ENCODE measurements at places on chromosomes 6 and 20.

GRCh38 chr6:32173051-32173727 is 2.7 kb downstream of the AGPAT1 start:
- no peak for DNase-seq

DNA sequence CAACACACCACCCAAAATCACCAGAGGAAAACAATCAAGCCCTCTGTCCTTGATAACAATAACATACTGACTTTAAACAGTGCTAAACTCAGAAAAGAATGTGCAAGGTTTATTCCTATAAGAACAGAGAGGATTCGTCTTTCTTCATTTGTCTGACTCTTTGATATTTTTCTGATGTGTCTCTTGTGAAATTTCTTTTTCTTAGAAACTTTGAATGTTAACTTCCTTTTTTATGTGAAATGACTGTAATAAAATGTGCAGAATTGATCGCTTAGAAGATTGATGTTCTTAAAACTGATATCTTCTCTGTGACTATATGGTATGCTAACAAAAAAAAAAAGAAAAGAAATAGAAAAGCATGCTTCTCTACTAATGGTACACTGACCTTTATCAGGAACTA is 947.4 kb upstream of the CITED2 start:
- DNase-seq: no peak

DNA sequence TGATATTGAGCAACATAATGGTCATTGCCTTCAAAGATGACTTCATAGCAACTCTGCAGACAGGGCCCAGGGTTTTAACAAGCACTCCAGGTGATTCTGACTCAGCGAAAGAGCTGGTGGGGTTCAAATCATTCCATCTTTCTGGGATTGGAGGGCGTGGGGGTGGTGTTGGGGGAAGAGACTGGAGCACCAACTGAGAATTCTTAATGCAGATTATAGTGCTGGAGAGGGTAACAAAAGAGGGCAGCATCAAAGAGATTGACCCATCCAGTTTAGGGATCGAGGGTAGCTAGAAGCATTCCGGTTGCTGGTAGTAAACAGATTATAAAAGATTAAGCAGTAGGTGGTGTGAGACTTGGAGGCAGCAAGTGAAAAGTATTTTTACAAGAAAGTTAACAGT is 15.9 kb downstream of the PFDN4 start:
- DNase-seq: no peak

DNA sequence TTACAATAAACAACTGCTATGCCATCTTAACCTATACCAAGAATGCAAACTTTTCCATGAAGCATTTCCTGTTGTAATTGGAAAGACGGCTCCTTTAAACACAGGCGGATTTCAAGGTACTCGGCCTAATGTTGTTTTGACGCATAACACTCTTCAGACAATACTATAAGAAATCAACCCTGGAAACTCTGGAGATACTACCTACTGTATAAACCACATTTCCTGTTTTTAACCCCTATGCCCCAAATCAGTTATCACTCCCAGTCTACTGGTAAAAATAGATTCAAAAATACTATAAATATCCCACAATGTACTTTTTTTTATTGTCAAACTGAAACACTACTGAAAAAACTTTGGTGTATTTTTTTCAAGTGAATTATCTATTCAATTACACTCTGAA is 118.1 kb downstream of the IRF4 start:
- no peak for DNase-seq

GRCh38 chr6:20020526-20020925 is 183.4 kb downstream of the ID4 start:
- no peak for DNase-seq

DNA sequence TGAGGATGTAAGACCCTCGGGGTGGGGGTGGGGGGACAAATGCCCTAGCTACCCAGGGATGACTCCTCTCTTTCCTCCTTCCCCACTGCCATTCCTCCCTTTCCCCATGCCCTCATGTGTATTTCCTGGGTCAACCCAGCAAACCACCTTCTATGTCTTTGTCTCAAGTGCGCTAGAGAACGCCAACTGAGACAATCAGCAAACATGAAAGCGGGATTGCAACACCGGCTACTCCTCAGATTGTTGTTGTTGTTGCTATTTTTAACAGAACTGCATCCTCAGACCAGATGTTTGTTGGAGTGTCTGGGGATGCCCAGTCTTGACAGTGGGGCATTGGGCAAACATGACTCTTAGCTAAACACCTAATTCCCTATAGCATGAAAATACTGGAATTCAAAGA is 39.3 kb upstream of the HIVEP1 start:
- no peak for DNase-seq

- DNase-seq: no peak
These were observed 39.4 kb upstream of the KCNK16 start for GRCh38 chr6:39361657-39362486.

DNA sequence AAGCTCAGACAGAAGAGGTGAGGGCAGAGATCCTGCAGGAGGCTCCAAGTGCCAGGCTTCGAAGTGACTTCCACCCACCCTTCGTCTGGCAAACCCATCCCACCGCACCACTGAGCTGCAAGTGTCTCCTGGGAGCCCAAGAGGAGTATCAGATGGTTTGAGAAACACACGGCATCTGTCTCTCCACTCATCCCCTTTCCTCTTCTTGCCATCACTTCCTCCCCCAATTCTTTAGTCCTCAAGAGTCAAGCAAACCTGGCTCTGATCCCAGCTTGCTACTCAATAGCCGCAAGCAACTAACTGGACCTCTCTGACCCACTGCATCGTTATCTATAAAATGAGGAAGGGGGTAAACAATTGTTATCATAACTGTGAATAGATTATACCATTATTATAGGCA is 142.1 kb downstream of the BMP7 start:
- no peak for DNase-seq

GRCh38 chr6:121201105-121201504 is 133.2 kb downstream of the TBC1D32 start:
- DNase-seq: no peak

DNA sequence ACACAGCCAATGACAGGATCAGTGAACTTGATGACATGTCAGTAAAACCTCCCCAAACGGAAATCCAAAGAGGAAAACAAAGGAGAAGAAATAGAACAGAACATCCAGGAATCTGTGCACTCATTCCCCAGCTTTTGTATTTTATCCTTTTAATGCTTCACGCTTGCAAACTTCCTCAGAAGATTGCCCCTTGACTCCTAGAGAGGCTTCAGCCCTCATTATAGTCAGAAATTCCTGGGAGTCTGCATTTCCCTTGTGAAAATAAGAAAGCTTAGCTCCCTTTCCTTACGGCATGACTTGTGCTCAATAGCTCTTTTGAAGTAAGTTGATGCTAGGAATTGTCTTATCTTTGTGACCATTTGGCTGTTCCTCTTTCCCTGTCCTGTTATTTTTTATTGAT is 313.6 kb upstream of the OPRM1 start:
- no peak for DNase-seq

DNA sequence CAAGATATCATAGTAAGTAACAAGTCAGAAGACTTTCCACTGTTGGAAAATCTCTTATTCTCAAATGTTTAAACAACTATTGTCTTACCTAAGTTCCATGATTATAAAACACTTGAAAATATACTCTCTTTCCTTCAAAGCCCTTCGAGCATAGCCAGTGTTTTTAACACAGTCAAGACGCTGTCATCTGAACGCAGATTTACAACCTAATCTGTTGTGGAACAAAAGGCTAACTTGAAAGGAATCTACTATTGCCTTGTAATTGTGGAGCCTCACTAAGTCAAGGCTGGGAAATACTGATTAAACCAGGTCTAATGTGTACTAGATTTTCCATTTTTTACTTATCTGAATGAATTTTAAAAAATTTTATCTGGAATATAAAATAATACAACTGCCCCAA is 205.8 kb downstream of the TRDN start:
- no peak for DNase-seq

DNA sequence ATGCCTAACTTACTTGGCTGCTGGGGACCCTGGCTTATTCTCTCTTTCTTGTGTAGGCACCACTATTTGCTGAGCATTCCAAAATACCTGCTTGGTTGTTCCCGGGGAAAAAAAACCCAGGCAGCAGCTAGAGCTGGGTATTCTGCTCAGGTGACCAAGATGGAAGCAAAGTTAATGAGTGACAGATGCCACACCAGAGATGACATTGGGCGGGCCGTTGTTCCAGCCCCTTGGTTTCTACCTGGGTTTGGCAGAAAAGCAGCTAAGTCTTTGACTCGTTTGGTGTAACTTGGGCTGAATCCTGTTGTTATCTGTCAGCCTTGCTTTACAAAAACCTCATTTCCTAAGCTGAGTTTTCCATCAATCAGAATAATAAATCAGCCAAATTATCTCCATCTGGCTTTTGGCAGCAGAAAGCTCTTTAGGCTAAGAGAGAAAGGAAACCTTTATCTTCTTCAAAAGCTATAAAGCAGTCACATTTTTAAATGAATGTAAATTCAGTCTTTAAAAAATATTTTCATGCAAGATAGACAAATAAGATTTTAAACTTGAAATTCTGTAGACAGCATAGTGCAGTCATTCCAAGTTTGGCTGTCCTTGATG is 202.0 kb upstream of the GMDS start:
- no peak for DNase-seq

GRCh38 chr20:41133709-41134361 is 3.5 kb upstream of the PLCG1 start:
- no peak for DNase-seq

- no peak for DNase-seq
These were observed 13.9 kb upstream of the IPCEF1 start for GRCh38 chr6:154370545-154370944.

- DNase-seq: no peak
These were observed 15.9 kb upstream of the SNAI1 start for GRCh38 chr20:49966861-49967260.

DNA sequence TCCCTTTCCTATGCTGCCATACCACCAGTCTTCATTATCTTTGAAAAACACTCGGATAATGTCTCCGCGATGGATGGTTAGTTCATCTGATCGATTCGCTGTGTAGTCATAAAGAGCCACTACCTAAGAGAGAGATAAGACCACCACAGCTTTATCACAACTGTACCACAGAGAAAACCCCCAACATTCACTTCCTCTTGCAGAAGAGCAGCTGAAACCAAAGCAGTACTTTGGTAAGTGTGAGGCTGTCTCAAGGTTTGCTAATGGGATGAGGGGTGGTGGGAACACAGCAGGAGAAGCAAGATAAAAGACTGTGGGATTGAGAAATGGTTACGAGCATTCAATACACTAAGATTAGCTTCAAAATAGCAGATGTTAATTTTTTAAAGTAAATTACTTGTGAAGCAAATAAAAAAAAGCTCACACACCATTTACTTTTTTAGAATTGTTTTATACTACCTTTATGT is 142.1 kb downstream of the MYB start:
- no peak for DNase-seq

DNA sequence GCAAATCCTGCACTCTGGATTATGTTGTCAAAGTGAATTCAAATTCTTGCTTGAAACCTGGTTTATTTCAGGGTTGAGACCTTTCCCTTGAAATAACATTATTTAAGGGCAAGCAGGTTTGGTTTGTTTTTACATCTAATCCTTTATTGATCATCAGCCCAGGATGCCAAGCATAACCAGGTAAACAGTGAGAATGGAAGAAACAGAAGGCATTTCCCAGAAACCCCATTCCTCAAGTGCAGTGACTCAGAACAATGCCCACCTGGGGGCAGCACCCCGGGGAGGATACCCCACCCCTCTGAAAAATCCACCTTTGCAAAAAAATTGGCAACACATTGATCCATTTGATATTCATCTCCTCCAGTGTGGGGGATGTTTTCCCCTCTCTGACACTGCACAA is 32.5 kb downstream of the POFUT1 start:
- no peak for DNase-seq

GRCh38 chr20:4776079-4776630 is 54.4 kb downstream of the PRND start:
- no peak for DNase-seq

DNA sequence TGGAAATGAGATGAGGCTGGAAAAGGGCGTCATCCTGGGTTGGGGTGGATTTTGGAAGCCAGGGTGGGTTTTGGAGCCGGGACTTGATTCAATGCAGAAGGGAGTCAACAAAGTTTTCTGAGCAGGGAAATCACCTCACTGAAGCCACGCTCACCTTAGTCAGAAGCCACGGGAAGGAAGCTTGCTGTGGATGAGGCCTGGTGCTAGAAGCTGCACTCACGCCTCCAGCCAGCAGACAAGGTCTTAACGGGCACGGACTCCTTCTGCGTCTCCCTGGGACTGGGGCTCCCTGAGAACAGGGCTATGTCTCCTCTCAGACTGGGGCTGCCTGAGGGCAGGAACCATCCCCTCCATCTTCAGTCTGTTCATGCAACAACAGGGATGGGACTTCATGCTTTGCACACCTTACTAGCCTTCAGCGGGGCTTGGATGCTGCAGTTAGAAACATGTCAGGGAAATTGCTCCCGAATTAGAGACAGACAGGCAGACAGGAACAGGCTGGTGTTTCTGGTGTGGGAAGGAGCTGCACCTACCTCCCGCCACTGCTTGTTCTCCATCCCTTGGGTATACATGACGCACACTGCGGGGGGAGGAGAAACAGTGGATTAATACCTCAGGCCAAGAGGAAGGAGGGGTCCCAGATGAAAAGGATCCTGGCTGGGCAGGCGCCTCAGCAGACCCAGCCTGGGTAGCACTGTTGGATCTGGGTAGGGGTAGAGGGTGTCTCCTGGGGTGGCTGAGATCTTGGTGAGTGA is 17.5 kb downstream of the CPNE5 start:
- no peak for DNase-seq

DNA sequence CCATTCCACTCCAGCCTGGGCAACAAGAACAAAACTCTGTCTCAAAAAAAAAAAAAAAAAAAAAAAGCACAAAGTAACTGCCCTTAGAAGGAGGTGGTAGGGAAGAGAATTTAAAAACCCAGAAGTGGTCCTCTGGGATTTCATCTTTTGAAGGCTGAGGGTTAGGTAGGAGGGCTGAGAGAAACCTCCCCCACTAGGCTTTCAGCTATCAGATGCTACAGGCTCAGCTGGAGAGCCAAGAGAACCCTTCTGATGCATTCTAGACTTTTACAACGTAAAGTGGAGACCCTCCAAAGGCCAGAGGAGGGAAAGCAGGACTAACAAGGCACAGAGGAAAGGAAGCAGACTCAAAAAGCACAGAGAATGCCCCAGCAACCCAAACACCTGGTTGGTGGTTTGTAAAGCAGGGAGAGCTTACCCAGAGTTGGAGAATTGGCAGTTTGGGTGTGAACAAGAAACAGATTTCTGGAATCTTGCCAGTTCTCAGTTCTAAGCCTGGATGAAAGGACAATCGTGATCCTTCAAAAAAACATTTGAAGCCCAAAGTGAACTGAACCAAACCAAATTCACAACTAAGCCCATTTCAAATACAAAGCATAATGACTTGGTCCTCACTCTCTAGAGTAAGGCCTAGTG is 23.2 kb upstream of the SPAG4 start:
- no peak for DNase-seq

- DNase-seq: no peak
These were observed 38.5 kb downstream of the PKIB start for GRCh38 chr6:122648726-122649125.

DNA sequence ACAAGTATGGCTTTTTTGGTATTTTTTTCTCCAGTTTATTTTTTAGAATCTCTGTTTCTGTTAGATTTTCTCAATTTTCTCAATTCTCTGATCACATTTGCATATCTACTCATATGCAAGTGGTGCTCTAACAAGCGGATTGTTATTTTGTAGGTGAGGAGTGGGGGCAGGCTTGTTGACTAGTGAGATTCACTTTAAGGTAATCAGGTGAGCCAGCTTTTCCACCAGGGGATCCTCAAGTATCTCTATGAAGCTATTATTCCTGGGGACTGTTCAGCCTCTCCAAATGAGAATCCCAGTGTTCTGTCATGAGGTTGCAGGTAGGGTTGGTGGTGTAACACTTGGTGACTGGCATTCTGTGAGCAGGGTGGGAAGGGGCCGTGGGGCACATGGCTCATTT is 274.3 kb upstream of the FERMT1 start:
- no peak for DNase-seq

GRCh38 chr6:161434921-161435747 is 161.3 kb upstream of the AGPAT4 start:
- DNase-seq: no peak

Data from stimulated activated CD8-positive, alpha-beta memory T cell treated with anti-CD3 and anti-CD28 coated beads, Interleukin-4, amount 100 ng/mL, for 1 hour (primary cell).